ENCODE measurements at places on chromosomes 2 and 18. TPM values are rescaled to one million over a fixed set of nuclear protein-coding genes. Genes with fewer than 3 reads are reported as not detected.

DNA sequence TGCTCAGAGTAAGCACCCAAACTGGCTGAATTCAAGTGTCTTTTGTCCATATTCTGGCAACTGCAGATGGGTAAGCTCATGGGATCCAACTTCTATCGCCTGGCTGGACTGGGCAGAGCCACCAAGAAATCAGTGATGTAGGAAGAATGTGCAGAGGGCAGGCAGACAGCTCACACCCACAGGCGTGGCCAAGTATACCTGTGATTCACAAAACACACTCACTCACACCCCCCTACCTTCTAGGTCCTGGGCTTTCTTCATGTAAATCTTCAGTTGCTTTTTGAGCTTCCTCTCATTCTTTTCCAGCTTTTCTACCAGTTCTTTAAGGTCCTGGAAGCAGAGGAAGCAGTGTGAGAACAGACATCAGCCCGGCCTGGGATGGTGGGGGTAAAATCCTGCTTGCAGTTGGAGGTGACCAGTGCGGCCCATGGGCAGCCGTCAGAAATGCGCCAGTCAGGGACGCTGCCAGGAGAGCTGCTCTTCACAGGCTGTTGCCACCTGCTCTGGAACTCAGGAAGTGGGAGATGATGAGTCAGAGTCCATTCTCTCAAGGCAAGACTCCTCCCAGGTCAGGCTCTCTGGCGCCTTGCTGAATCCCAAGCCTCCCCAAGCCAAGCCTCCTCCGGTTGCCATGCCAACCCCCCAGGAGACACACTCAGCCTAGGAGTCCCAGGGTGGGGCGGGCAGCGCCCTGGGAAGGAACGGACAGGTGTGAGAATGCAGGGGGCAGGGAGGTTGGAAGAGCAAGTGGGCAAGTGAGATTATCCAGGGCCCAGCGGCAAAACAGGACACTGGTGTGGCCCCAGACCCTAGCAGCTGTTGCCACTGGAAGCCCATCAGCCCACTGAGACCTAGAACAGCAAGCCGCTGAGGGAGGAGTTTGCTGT is 36.2 kb upstream of the ACAA2 start:
- H3K27ac ChIP-seq, result no peak overlapping the region
- H3K4me1 ChIP-seq, result peaks cover 24% of the 10 kb centered on the region

DNA sequence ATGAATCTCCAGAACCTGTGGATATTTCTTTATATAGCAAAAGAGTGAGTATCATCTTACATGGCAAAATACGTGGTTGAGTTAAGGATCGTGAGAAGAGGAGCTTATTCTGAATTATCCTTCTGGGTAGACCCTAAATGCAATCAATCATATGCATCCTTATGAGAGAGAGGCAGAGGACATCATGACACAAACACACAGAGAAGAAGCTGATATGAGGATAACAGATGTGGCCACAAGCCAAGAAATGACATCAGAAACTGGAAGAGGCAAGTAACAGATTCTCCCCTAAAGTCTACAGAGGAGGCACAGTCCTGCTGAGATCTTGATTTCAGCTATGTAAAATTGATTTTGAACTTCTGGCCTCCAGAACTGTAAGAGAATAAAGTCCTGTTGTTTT is 730.2 kb upstream of the ZNF804A start:
- H3K4me3 ChIP-seq, result no peak overlapping the region
- H3K27ac ChIP-seq, result no peak overlapping the region
- H3K36me3 ChIP-seq, result no peaks in the 10 kb centered on the region
- no peaks in the 10 kb centered on the region for H3K4me1 ChIP-seq

DNA sequence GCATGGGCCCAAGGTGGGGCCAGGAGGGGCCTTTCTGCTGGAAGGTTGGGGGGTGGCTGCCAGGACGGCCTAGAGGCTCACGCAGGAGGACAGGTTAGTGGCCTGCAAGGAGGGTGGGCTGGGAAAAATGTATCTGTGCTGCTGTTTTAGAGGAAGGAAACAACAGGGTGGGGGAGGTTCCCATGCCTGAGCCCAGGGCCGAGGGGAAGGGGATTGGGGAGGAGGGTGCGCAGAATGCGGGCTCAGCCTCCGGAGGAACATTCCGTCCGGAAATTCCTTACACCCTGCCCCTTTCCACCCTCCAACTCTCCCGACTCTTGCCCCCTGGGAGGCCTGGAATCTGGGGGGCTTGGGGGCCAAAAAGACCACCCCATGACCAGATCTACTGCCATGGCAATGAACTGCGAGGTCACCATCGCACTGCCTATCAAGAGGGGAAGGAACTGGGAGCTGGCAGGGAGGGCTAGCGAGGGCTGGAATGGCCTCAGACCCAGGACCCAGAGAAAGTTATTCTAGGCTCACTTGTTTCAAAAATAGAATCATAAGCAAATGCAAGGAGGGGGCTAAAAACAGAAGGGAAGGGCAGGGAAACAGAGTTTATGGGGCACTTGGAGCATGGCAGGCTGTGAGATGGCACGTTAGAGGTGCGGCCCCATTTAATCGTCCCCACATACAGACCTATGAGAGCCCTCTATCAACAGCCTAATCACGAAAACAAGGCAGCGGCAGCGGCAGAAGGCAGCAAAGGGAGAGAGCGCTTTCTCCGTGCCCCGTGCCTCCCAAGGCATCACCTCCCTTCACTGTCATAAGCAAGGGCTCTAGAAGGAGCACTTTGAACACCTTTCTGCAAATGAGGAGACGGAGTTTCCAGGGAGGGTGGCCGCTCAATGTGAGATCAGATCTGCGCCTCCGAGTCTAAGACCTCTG is 90.4 kb downstream of the TNS1 start:
- peak overlapping the region; percentile 4 for H3K27ac ChIP-seq
- peaks cover 7% of the 10 kb centered on the region for H3K27me3 ChIP-seq
- DNase-seq, result no peak

DNA sequence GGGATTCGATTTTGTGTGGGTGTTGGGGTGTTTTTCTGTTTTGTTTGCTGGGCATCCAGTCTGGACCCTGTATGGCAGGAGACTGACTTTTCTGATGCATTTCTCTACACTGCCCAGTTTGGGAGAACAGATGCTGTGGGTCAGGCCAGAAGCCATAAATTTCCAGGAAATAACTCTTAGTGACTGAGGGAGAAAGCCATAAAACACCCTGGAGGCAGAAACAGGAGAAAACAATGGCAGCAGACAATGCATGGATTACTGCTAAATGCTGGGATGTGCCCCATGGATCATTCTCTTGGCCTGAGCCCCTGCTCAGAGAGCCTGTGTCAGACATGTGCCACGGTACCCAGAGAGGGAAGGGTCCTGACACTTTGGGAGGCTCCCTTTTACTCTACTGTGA is 133.6 kb upstream of the CAPN13 start:
- H3K4me1 ChIP-seq, result peaks cover 51% of the 10 kb centered on the region
- H3K27ac ChIP-seq, result no peak overlapping the region
- H3K36me3 ChIP-seq, result no peaks in the 10 kb centered on the region
- no peaks in the 10 kb centered on the region for H3K27me3 ChIP-seq
- no peak for DNase-seq
- H3K4me3 ChIP-seq, result no peak overlapping the region

- no peaks in the 10 kb centered on the region for H3K4me1 ChIP-seq
- no peak for DNase-seq
- no peaks in the 10 kb centered on the region for H3K27me3 ChIP-seq
Observed at GRCh38 chr18:61019338-61020301, 313.6 kb upstream of the CDH20 start.

GRCh38 chr2:42973726-42974125 is 181.3 kb upstream of the HAAO start:
- H3K4me3 ChIP-seq, result no peak overlapping the region
- H3K36me3 ChIP-seq, result no peaks in the 10 kb centered on the region
- no peak overlapping the region for H3K27ac ChIP-seq
- no peak for DNase-seq
- peaks cover 11% of the 10 kb centered on the region for H3K4me1 ChIP-seq

TXNDC2 gene
- total RNA-seq, result 0.09 TPM

- DNase-seq, result no peak
- H3K4me1 ChIP-seq, result peaks cover 16% of the 10 kb centered on the region
- H3K27ac ChIP-seq, result no peak overlapping the region
- H3K4me3 ChIP-seq, result no peak overlapping the region
Observed at GRCh38 chr2:81996332-81996731, 1691.8 kb upstream of the LRRTM1 start.

GRCh38 chr2:203437511-203437910 is 97.6 kb downstream of the RAPH1 start:
- no peak overlapping the region for H3K4me3 ChIP-seq
- H3K36me3 ChIP-seq, result peaks cover 18% of the 10 kb centered on the region
- no peak overlapping the region for H3K27ac ChIP-seq

DNA sequence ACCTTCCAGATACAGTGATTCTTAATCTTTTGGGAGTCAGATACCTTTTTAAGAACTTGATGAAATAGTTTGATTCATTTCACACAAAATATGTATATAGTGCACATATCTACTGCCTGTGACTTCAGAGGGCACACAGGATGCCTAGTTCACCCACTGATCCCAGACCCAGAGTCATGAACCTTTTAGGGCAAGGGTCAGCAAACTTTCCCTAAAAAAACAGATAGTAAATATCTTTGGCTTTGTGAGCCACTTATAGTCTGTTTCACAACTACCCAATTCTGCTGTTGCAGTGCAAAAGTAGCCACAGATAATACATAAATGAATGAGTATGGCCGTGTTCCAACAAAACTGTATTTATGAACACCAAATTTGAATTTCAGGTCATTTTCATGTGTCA is 124.9 kb downstream of the ANKRD44 start:
- no peak overlapping the region for H3K4me3 ChIP-seq
- no peaks in the 10 kb centered on the region for H3K36me3 ChIP-seq
- H3K27me3 ChIP-seq, result no peaks in the 10 kb centered on the region
- no peaks in the 10 kb centered on the region for H3K4me1 ChIP-seq
- H3K27ac ChIP-seq, result no peak overlapping the region
- DNase-seq, result no peak

TM4SF20 gene
- not detected for total RNA-seq

DNA sequence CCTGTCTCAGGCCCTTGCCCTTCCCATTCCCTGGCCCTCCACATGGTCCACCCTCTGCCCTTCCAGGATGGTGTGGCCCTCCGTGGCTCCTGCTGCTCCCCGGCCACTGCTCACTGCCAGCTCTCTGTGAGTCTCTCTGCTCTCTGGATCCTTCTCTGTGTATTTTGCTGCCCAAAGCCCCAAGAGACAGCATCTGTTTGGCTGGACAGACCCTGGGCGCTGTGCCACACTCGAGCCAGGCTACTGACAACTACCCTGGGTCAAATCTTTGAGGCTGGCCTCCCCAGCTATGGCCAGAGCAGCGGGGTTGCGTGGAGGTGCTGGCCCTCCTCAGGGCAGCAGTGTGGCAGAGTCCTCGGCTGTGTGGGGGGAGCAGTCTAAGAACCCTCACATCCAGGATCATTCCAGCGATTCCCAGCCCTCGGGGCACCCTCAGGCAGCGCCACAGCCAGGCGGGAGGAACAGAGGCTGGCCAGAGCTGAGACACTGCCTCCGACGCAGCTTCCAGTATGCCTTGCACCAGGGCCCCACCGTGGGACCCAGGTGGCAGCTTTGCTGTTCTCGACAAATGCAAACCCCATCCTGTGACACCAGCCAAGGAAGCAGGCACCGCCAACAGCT is 139.4 kb upstream of the GLI2 start:
- no peak overlapping the region for H3K27ac ChIP-seq
- no peaks in the 10 kb centered on the region for H3K36me3 ChIP-seq
- H3K4me3 ChIP-seq, result no peak overlapping the region
- DNase-seq, result no peak
- H3K4me1 ChIP-seq, result peaks cover 40% of the 10 kb centered on the region
- H3K27me3 ChIP-seq, result peaks cover 24% of the 10 kb centered on the region

LIPG gene
- total RNA-seq, result 6.8 TPM

CNTNAP5 gene
- total RNA-seq, result 0.34 TPM

GRCh38 chr18:78632111-78632541 is 347.5 kb upstream of the SALL3 start:
- no peak for DNase-seq
- H3K36me3 ChIP-seq, result peaks cover 39% of the 10 kb centered on the region
- no peak overlapping the region for H3K4me3 ChIP-seq
- H3K4me1 ChIP-seq, result no peaks in the 10 kb centered on the region
- H3K27me3 ChIP-seq, result peaks cover 10% of the 10 kb centered on the region
- H3K27ac ChIP-seq, result no peak overlapping the region

ANKRD62 gene
- not detected for total RNA-seq

GRCh38 chr2:138421315-138421970 is 80.1 kb upstream of the SPOPL start:
- no peak for DNase-seq
- no peaks in the 10 kb centered on the region for H3K27me3 ChIP-seq
- no peak overlapping the region for H3K27ac ChIP-seq
- H3K4me1 ChIP-seq, result peaks cover 10% of the 10 kb centered on the region

- DNase-seq, result no peak
- H3K4me1 ChIP-seq, result peaks cover 19% of the 10 kb centered on the region
- no peaks in the 10 kb centered on the region for H3K27me3 ChIP-seq
- no peak overlapping the region for H3K27ac ChIP-seq
- no peaks in the 10 kb centered on the region for H3K36me3 ChIP-seq
- no peak overlapping the region for H3K4me3 ChIP-seq
Observed at GRCh38 chr2:215811409-215812345, 201.7 kb downstream of the MREG start.

AAMP gene
- 125 TPM for total RNA-seq

DNA sequence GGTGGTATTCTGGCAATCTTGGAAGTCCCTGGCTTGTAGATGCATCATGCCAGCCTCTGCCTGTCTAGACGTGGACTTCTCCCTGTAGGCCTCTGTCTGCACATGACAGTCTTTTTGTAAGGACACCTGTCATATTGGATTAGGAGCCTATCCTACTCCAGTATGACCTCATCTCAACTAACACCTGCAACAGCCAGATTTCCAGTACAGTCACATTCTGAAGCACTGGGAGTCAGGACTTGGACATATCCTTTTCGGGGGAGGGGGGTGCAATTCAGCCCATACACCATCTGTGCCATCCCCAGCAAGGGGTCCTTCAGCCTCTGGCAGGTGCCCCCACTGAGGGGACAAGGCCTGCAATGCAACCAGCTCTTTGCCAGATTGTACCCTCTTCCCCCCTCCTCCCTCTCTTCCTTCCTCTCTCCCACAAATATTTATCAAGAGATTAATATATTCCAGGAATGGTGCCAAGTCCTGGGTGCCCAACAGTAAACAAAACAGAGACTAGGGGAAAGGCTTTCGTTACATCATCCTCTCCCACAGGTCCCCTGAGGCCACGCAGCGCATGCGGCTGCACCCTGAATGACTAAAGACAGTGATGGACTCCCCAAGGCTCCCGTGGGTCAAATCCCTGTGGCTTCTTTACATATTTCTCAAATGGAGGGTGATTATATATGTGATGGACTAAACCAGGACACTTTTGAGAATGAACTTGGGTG is 20.5 kb upstream of the MYCN start:
- H3K4me3 ChIP-seq, result no peak overlapping the region
- no peak for DNase-seq
- no peak overlapping the region for H3K27ac ChIP-seq
- H3K27me3 ChIP-seq, result peaks cover 4% of the 10 kb centered on the region
- H3K4me1 ChIP-seq, result no peaks in the 10 kb centered on the region

GRCh38 chr2:240391111-240392051 is 44.1 kb upstream of the GPC1 start:
- peak; percentile 7 for DNase-seq
- no peaks in the 10 kb centered on the region for H3K27me3 ChIP-seq
- H3K27ac ChIP-seq, result no peak overlapping the region
- no peaks in the 10 kb centered on the region for H3K36me3 ChIP-seq
- H3K4me3 ChIP-seq, result no peak overlapping the region

- H3K4me1 ChIP-seq, result peaks cover 16% of the 10 kb centered on the region
- no peak for DNase-seq
- H3K27ac ChIP-seq, result no peak overlapping the region
- H3K36me3 ChIP-seq, result no peaks in the 10 kb centered on the region
- no peaks in the 10 kb centered on the region for H3K27me3 ChIP-seq
Observed at GRCh38 chr2:177900082-177900481, 172.5 kb downstream of the PDE11A start.

GCA gene
- 42.1 TPM for total RNA-seq

GRCh38 chr2:102107741-102108070 is 34.8 kb upstream of the IL1R1 start:
- H3K4me1 ChIP-seq, result peaks cover 13% of the 10 kb centered on the region
- H3K4me3 ChIP-seq, result no peak overlapping the region
- no peaks in the 10 kb centered on the region for H3K36me3 ChIP-seq
- no peaks in the 10 kb centered on the region for H3K27me3 ChIP-seq
- no peak for DNase-seq

Measured in WTC11 (cell line).